ENCODE measurements at places on chromosomes 4 and X.

GRCh38 chrX:63855896-63856295, 70.9 kb upstream of the ARHGEF9 start:
- DNase-seq, result peak; percentile 19

DNA sequence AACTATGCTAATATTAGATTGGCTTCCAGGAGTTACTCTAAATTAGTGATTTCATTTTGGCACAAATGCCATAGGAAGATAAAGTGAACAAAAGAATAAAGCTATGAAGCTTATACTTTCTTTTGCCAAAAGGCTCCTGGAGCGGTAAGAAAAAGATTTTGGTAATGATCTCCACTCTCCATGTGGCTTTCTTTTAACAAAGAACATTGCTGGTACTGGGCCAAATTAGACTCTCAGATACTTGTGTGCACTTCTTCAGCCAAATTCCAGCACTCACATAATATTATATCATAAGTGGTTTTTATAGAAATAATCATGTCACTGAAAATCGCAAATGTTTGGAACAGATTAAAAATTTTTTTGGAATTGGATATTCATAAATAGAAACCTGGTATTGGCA, 142.4 kb upstream of the FGF13 start:
- no peak for DNase-seq

DNA sequence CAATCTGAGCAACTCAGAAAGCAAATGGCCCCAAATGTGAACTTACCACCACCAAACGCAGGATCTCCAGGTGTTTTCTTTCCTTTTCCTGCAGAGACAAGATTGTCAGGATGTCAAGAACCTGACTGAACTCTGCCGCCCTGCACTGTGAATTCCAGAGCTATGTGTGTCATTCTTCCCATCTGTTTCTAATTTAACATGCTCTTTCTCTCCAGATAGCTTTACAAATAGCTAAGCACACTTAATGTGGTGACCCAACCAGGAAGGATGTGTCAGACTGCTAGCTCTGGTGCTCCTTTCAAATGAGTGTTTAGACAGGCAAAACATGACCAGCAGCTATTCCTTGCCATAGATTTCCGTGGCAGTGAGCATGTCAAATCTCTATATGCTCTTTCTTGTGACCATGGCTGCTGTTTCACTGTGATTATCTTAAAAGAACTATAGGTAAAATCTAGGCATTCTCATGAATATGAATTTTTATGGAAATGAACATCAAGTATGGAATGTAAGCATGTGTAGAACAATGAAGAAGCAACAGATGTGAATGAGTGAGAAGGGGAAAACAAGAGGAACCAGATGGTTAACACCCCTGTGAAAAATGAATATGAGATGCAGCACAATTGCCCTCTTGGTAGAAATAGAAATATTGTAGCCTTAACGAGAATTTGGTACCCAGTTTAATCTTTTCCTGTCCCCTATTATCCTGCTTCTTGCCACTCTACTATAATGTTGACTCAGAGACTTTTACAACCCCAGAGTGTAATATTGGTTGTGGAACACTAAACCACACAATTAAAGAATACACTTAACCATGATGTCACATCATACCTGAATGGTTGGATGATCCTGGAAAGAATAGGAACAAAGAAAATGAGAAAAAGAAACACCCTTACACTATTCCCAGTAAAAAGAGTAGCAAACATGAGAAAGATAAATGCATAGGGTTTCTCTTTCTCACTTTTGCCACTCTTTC, 247.8 kb upstream of the DKK2 start:
- DNase-seq, result peak; percentile 14

DNA sequence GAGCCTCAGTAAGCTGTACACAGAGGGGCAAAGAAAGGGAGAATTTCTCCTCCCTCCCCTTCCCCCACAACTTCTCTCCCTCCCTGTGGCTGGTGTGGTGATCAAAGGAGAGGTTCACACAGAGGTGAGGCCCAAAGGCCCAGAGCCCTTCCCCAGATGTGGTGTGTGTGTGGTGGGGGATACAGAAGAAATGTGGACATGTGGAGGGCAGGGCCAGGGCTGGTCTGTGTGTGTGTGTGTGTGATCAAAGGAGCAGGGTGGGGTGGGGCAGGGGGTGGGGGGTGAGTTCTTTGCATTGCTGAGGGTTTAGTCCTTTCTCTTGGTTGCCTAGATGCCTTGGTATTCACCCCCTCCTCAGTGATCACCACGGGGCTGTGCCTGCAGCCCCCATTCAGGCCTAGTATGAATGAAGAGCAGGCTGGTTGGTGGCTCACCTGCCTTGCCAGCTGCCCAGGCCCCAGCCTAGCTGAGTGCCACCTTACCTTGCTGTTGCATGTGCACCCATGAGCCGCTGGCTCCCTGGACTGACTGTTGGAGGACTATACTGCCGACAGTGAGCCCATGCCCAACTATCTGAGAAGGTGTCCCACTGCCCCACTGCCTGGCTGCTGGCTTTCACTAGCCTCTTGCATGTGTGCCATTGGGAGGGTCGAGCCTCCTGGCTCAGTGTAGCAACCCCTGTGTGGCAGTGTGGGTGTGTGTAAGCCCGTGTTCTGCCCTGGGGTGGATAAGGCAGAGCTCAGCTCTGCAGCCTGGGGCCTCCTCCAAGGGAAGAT, 101.9 kb downstream of the EFNB1 start:
- DNase-seq, result no peak

DNA sequence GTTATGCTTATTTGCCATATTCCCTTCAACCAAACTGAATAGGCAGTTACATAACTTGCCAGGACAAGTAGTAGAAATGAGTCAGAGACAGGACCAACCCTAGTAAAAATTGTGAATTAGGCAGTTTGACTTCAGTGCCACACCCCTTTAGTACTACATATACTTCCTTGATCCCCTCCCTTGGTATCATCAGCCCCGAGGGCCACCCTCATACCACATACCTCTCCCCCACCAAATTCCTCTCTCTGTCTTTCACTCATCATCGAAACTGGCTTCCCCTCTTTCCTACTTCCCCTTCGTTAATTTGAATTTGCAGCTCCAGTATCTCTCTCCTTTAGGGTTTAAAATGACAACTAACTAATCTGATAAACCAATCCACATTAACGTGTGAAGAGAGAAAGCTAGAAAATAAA, 7.9 kb upstream of the PTPN13 start:
- no peak for DNase-seq

- DNase-seq, result no peak
Observed at GRCh38 chr4:145217349-145217748, 37.0 kb upstream of the OTUD4 start.

GRCh38 chrX:120429776-120430540, 39.1 kb downstream of the LAMP2 start:
- no peak for DNase-seq

DNA sequence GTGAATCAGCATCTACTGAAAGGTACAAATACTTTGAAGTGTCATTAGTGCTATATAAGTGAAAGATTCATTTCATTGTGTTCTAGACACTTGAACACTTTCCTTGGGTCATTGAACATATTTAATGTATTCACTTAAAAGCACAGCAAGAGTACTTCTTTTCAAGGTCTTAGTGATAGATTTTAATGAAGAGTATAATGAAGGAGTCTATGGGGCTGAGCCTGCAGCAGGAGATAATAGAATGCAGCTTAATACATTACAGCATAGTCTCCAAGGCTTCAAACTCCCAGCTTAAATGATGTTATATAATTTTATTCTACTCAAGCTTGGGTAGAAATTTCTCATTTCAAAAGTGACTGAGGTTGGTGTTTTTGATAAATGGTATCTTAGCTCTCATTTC, 66.1 kb upstream of the VEGFC start:
- no peak for DNase-seq

DNA sequence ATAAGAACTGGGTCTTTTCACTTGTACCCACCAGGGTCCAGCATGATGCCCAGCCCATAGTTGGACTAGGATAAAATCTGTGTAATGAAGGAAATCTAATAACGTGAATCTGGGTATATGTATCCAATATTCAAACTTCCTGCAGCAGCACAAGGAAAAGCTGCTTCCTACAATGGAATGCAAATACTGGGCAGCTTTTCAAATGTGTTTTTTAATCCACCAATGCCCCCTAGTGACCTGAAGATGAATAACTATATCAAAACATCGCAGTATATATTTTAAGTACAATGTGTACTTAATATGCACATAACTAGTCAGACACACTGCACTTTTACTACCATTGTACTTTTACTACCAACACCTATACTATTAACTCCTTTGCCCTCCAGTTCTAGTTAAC, 5.3 kb downstream of the APOO start:
- peak; percentile 46 for DNase-seq

- no peak for DNase-seq
Observed at GRCh38 chr4:170497689-170498088, 407.9 kb upstream of the AADAT start.

- DNase-seq, result no peak
Observed at GRCh38 chr4:120839974-120840751, 82.4 kb downstream of the PRDM5 start.

DNA sequence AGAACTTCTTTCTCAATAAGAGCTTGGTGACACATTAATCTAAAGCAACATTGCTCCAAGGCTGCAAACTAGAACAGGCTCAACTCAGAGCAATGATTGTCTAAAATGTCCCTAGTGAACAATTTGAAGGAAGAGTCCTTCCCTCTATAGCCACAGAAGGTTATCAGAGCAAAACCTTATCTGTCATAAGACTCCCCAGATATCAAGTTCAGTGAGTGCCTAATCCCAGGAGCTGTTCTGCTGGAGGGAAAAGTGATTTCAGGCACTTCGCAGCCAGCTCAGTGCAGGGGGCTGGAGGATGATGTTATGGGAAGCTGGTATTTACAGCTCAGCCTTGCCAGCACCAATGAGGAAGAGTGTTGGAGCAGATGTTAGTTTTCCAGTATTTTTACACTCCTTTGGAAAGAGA, 497.5 kb downstream of the INPP4B start:
- DNase-seq, result no peak

GRCh38 chr4:129675036-129675435, 579.1 kb downstream of the C4orf33 start:
- DNase-seq, result no peak

- DNase-seq, result no peak
Observed at GRCh38 chr4:8756816-8757215, 114.8 kb downstream of the HMX1 start.

DNA sequence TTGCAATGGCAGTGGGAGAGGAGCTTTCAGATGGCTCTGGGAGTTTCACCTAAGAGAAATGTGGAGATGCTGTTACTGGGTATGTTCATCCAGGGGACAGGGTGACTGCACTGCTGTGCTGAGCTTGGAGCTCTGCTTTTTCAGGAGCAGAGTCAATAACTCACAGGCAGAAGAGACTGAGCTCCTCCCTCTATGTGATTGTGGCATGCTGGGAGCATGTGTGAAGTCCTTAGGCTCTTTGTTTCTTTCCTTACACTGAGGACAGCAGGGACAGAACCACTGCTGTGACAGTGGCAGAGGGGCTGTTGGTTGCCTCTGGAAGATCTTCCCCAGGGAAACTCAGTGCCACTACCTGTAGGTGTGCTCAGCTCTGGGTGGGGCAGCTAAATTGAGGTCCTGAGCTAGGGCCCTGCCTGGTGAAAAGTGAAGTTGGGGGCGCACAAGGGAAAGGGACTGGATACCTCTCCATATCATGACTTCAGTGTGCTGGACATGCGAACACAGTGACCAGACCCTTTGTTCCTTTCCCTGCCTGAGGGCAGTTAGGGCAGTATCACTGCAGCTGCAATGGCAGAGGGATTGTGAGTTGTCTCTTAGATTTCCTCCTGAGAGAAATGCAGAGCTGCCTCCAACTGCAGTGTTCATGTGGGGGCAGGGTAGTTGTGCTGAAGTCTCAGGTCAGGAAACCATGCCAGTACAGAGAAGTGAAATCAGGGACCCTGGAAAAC, 156.7 kb downstream of the TENT5D start:
- DNase-seq, result no peak

DNA sequence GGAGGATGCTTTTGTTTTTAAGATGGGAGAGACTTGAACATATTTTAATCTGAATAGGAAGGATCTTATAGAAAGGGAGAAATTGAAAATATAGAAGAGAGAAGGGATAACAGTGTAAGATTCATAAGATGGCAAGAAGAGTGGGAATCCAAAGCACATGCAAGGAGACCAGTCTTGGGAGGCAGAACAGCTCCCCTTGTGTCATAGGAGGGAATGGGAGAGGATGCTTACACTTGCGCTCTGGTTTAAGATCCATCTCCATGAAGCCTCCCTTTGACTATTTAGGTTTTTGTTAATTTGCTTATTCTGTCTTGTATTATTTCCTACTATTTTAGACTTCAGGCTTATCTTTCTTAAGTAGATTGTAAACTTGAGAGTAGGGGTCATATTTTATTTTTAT, 42.7 kb downstream of the KIF4A start:
- DNase-seq, result no peak

GRCh38 chr4:38873290-38873944, 5.8 kb downstream of the FAM114A1 start:
- no peak for DNase-seq

DNA sequence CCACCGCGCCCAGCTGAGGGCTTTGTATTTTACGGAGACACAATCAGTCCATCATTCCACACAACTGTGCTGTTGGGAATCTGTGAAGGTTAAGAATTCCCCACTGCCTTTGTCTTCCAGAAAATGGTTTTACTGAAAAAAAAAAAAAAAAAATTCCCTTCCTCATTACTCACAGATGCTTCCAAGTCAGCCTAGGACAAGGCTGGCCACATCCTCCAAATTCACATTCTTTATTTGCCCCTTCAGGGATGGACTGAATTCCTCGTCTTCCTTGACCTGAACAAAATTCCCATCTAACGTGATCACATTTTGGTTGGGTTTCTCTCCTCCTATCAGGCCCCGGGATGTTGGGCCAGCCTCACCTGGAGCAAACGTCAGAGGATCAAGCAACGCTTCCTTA, 130.3 kb downstream of the DHRSX start:
- DNase-seq, result no peak

DNA sequence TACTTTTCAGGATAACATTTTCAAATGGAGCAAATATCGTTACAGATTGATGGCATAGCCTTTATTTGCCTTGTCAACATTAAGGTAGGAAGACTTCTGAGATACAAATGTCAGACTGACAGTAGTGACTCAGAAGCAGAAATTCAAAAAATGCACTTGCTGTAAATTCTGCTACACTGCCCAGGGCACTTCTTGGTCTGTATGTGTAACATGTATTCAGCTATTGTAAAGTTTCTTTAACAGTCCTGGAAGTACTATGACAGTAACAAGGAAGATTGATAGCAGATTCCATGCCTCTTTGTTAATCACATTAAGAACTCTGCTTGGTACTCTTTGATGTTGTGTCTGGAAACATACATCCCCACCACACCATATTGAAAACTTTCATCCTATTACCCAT, 69.6 kb upstream of the PCDH18 start:
- DNase-seq, result no peak

- DNase-seq, result no peak
Observed at GRCh38 chr4:70746179-70746839, 24.5 kb downstream of the RUFY3 start.

DNA sequence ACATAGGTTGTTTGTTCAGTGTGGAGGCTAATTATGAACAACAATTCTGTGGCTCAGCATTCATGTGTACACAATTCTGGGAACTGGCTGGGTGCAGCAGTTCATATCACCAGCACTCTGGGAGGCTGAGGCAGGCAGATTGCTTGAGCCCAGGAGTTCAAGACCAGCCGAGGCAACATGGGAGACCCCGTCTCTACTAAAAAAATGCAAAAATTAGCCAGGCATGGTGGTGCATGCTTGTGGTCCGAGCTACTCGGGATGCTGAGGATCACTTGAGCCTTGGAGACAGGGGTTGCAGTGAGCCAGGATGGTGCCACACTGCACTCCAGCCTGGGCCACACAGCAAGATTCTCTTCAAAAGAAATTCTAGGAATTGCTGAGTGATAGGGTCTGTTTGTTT, 4.5 kb upstream of the PPP2R2C start:
- no peak for DNase-seq

- no peak for DNase-seq
Observed at GRCh38 chr4:188869581-188869980, 730.3 kb downstream of the TRIML1 start.

GRCh38 chr4:38582889-38583470, 81.0 kb upstream of the KLF3 start:
- no peak for DNase-seq
